Left lobe of liver (tissue), 2 donors: ENCODE measurements at places on chromosomes 12 and 14.

DNA sequence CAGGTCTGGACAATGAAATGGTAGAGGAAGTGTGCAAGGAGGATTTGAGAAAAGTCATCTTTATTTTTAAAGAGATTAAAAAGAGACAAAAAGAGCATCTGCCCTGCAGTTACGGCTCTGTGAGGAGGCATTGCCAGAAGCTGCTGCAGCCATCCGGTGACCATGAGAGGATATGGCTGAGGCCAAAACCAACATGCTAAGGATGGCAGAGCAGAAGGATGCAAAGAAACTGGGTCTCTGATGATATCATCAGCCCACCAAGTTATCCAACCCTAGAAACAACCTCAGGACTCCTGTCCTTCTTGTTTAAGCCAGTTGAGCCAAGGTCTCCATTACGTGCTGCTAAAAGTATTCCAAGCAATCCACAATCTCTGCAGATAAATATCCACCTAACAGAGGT is 48.0 kb upstream of the CCND2 start:
- DNase-seq, result peak; percentile 8

- no peak for DNase-seq
These were observed 384.8 kb downstream of the TMEM121 start for GRCh38 chr14:105911006-105911847.

DNA sequence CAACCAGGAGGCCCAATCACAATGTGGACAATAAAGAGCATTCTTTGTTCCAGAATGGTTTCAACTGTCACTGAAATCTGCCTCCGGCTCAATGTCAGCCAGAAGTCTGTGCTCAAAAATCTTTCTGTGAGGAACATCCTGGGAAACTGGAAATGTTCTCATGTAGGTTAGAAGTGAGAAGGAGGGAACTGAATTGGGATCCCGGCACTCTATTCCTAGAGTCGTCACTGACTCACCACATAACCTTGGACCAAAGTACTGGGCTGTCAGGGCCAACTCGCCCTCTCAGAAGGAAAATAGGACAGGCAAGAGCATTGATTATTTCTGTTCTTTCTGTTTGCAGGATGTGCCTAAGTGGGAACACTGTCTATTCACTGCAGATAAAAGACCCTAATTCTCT is 57.6 kb downstream of the PRKAB1 start:
- DNase-seq, result no peak

DNA sequence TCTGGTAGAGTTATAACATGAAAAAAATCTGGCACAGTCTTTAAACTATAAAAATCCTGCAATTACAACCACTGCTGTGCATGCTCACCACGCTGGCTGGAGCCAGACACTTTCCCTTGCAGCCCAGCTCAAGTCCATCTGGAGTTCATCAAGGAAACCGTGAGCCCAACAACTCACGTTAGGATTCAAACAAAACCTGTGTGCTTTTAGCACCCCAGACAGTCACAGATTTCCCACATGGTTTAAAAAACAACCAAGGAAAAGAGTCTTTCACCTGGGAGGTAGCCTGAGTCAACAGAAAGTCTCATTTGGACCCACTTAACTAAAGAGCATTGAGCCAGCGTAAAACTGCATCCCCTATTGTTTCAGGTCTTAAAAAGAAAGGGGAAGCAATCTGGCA is 4.7 kb downstream of the LRIG3 start:
- no peak for DNase-seq

DNA sequence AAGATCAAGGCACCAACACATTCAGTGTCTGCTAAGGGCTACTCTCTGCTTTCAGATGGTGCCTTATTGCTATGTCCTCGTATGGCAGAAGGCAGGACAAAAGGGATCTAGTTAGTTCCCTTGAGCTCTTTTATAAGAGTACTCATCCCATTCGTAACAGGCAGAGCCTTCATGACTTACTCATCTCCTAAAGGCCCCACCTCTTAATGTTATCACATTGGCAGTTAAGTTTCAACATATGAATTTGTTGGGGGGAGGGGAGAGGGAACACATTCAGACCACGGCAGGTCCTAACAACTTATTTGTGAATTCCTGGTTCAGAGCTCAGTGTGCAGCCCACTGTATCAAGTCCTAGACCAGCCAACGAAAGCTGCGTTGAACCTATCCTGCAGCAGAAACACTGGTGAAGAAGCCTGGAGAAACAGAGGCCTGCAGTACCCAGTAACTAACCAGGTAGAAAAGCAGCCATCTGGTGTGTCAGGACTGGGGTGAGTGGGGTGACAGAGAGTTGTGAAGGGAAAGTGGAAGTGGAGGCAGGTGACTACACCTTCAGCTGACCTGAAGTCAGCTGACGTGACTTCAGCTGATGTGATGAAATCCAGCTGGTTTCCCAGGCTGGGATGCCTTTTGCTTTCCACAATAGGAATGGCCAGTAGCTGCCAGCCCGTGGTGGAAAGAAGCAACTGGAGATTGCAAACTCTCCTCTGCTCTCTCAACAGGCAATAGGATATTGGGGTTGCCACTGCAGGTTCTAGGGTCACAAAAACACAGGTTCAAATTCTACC is 101.6 kb upstream of the PLXNC1 start:
- DNase-seq, result no peak

GRCh38 chr12:2877953-2878732 is 1.1 kb downstream of the RHNO1 start:
- DNase-seq, result no peak
